ENCODE measurements at places on chromosomes 4 and X. TPM values are rescaled to one million over a fixed set of nuclear protein-coding genes. Genes with fewer than 3 reads are reported as not detected.

GALNT7 gene
- 15.0 TPM for polyA plus RNA-seq

TNMD gene
- polyA plus RNA-seq: 0.24 TPM

SPP1 gene
- 0.52 TPM for polyA plus RNA-seq

CDKL2 gene
- polyA plus RNA-seq: 25.7 TPM

TLR7 gene
- not detected for polyA plus RNA-seq

PLAC8 gene
- polyA plus RNA-seq: not detected

Data from neural cell (in vitro differentiated cells).